ENCODE measurements at places on chromosomes 12 and 14.

- no peak for DNase-seq
Measured at GRCh38 chr14:47710581-47710980, 35.2 kb upstream of the MDGA2 start.

GRCh38 chr12:3922033-3922432 is 48.8 kb upstream of the PARP11 start:
- no peak for DNase-seq

DNA sequence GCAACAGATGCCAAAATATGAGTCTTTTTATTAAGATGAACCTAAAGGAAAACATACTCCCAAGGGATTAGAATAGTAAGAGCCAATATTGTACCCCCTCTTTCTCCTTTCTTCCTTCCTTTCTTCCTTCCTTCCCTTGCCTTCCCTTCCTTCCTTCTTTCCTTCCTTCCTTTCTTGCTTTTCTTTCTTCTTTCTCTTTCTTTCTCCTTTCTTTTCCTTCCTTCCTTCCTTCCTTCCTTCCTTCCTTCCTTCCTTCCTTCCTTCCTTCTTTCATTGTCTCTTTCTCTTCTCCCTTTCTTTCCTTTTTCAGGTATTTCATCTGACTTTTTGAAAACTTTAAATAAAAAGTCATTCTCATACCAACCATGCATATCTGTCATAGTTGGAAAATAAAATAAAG is 892.5 kb downstream of the LRFN5 start:
- DNase-seq, result no peak

- DNase-seq, result no peak
Measured at GRCh38 chr12:64066776-64067175, 155.3 kb downstream of the KICS2 start.

DNA sequence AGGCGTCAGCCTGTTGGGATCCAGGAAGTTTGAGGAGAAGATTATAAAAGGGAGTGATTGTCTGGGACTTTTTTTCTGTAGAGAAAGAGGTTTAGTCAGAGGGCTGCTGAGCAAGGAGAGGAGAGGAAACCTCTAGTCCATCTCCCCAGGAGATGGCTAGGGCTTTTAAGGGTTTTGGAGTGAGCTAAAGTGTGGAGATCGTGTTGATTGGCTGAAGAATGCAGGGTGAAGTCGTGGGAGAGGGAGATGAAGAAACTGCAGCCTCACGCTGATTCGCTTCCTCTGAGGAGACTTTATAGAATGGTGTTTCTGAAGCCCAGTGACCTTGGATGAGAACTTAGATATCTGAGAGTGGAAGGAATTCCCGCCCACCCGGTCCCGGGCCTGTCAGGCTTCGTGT is 193.7 kb upstream of the PWP1 start:
- no peak for DNase-seq

DNA sequence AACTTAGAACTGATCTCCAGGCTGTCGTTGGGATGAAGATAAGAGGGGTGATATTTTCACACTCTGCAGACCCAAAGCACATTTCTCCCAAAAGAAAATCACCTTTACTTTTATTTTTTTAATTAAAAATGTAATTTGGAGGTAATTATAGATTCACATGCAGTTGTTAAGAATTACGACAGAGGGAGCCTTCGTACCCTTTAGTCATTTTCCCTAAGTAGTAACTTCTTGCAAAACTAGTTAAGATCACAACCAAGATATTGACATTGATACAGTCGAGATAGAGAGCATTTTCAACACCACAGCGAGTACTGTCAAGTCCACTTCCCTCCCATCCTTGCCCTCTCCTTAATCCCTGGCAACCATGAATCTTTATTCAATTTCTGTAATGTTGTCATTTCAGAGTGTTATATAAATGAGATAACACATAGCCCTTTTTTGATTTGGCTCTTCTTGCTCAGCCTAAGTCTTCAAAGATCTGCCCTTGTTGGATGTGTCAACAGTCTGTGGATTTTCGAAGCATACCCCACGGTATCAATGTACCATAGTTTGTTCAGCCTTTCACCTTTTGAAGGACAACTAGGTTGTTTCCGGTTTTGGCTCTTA is 39.6 kb downstream of the DNAH10 start:
- DNase-seq, result no peak

GRCh38 chr12:29343022-29343799 is 37.8 kb downstream of the ERGIC2 start:
- no peak for DNase-seq

GRCh38 chr12:6317693-6318439 is 7.4 kb downstream of the PLEKHG6 start:
- no peak for DNase-seq

- DNase-seq, result no peak
Measured at GRCh38 chr14:78104160-78104559, 66.0 kb upstream of the NRXN3 start.

- DNase-seq, result no peak
Measured at GRCh38 chr12:66354291-66354690, 52.0 kb downstream of the HELB start.

GRCh38 chr12:26158078-26158764 is 33.4 kb upstream of the BHLHE41 start:
- DNase-seq, result no peak

DNA sequence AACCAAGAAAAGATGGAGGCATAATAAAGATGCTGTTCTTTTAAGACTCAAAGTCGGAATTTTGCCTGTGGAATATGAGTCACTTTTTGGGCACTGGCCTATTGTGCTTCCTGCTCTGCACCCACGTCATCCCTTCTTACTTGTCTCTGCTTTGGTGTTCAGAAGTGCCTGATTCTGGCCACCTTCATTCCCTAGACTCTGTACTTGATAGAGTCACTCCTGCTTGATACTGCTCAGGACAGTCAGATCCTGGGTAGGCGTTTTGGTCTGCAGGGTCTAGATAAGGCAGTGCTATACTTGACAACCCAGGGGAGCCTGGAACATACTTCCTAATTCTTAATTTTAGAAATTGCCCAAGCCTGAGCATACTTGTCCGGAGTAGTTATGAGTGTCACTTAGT is 1.9 kb downstream of the LRRK2 start:
- DNase-seq, result no peak

DNA sequence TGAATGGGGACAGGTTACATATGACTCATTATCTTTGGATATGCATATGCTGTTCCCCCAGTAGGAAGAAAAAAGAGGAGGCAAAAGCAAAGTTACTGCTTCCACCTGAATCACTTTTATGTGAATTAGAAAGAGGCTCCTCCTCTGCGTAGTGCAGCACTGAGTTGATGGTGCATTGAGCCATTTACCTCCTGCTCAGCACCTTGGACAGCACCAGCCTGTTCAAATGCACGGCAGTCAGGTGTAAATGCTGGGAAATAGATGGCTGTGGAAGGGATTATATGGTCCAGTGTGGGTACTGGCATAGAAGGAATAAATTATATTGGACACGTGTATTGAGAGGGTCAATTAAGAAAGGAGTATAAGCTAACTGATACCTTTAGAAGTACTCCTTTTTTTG is 541.9 kb upstream of the SEL1L start:
- no peak for DNase-seq

GRCh38 chr12:97943359-97943758 is 480.8 kb downstream of the RMST start:
- DNase-seq, result no peak

- DNase-seq, result no peak
Measured at GRCh38 chr14:65723348-65723747, 310.8 kb downstream of the FUT8 start.

GRCh38 chr12:18224745-18225144 is 36.6 kb upstream of the PIK3C2G start:
- no peak for DNase-seq

DNA sequence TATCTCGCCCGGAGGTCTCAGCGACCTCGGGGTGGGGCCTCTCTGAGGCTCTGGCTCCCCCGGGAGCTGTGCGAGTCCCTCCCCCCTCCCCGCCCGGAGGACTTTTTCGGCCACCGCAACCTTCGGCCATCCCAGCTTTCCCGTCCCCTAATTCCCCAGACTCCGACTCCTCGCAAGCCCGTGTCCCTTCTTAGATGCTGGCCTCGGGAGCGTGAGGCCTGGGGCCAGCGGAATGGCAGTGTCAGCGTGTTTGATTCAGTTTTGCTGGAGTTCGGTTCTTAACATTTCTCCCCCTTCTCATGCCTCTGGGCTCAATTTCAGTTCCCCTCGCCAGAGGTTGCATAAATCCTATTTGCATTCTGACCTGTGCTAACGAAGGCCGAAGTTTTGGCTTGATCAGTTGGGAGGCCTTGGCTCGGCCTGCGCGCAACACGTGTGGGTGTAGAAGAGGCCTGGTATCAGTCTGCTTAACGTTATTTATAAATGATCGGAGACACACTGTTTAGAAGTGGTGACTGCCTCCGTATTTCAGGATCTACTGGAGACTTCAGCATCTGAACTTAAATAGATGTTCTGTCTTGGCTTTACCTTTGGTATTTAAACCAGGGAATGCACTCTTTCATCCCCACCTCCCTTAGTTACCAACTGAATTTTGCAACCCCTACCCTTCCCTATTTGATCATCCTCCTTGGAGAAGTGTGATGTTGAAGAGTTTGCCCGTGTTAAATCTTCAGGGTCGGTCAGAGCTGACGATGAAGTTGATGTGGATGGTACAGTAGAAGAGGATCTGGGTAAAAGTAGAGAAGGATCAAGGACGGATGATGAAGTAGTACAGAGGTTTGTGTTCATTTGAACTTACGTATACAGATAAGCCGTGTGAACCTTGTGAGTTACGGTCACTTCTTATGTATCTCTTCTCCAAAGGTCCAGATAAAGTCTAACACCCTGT is 851 bp downstream of the HSP90B1 start:
- DNase-seq, result peak; percentile 2

GRCh38 chr12:48292040-48292439 is 58.7 kb downstream of the ZNF641 start:
- no peak for DNase-seq

DNA sequence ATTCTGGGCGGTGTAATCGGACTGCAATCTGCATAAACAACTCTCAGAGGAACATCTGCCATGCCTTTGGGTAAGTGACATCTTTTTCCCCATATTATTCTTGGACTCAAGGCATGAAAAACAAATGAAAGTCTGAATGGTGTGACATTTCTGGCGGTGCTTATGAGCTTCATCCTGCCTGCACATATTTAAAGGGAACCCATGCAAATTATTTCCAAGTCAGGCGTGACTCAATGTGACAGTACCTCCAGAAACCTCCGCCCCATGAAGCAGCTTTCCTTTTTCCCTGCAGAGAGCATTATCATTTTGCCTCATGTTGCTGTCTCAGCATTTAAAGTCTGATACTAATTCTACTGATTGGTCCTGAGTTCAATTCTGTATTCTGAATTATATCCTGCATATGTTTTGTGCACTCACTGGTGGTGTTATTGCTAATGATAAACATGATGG is 585.4 kb downstream of the SNAPC1 start:
- no peak for DNase-seq

DNA sequence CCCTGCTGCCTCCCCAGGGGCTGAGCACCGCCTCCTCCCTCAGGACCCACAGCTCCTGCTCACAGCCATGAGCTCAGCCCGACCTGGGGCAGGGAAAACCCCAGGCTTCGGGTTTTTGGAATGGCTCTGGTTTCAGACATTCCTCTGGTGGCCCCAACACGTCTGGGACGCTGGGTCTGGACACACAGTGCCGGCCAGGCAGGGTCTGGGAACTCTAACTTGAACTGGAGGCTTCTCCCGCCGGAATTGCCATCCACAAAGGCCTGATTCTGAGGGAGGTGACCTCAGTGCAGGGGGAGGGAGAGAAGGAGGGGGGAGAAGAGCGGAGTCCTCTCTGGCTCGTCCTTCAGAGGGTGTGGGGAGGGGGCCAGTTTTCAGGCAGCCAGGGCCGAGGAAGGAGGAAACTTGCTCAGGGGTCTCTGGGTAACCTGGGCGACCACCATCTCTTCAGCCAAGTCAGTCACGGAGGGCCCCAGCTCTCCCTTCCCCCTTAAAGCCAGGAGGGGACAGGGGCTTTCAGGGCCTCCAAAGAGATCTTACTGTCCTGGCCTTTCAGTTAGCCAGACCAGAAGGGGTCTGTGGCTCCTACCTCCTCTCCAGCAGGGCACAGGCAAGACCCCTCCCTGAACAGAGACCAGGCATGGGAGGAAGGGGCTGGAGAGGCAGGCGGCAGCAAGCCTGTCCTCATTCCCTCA is 19.4 kb downstream of the NCKAP5L start:
- no peak for DNase-seq

GRCh38 chr12:97417568-97418218 is 44.9 kb upstream of the RMST start:
- DNase-seq, result no peak

- DNase-seq, result no peak
Measured at GRCh38 chr14:72450473-72451044, 443.3 kb downstream of the DPF3 start.

DNA sequence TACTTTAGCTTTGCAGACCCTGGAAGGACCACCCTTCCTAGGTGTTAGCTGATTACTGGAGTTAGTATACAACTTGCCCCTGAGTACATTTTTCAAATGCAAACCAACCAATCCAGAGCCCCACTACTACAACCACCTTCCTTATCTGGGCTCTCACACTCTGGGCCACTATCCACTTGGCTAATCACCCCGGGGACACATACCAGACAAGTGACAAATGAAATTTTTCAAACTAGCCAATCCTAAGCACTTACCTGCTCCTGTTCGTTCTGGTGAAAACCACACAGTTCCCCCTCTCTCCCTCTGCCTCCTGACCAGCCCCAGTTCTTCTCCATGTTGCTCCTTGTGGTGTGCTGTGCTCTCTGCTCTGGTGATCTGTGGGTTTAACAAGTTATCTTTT is 140.4 kb downstream of the CNTN1 start:
- DNase-seq, result no peak

DNA sequence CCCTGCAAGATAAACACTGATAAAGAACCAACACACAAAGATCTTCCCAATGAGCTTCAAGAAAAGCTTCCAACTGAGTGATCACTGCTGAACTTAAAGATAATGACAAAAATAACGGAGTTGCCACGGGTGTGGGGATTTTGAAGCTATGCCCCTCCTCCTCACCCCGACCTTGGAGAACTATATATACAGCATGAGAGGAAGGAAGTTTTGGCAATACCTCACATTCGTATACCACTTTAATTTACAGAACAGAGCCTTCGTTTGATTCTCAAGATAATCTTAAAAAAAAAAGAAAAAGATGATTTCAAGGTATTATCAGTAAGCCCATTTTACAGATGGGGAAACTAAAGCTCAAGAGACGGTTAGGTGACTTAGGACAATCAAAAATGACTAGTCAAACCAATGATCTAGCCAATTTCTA is 715 bp downstream of the NEK9 start:
- DNase-seq, result no peak

GRCh38 chr12:22794017-22794416 is 169.0 kb downstream of the ETNK1 start:
- no peak for DNase-seq
